ENCODE measurements at places on chromosomes 3 and 15. TPM values are rescaled to one million over a fixed set of nuclear protein-coding genes. Genes with fewer than 3 reads are reported as not detected.

Gene BRK1
- 177 TPM for total RNA-seq

Gene PIGZ
- 0.78 TPM for total RNA-seq

Gene CYP1A2
- not detected for total RNA-seq

Gene LMAN1L
- total RNA-seq = not detected

Gene CHRNA7
- total RNA-seq = 1.2 TPM

Gene SCN11A
- total RNA-seq = under 0.01 TPM

Gene GPR62
- total RNA-seq = 0.08 TPM

Gene RASL12
- 39.0 TPM for total RNA-seq

Gene TLR9
- not detected for total RNA-seq

Gene EPB42
- not detected for total RNA-seq

Gene ATP13A4
- total RNA-seq = not detected

Gene FETUB
- total RNA-seq = not detected

Gene NTRK3
- 0.26 TPM for total RNA-seq

Gene SMCO1
- not detected for total RNA-seq

Gene MTHFS
- 12.0 TPM for total RNA-seq

Gene EFHB
- 1.4 TPM for total RNA-seq

Gene GRIP2
- not detected for total RNA-seq
